ENCODE measurements at places on chromosomes 13 and 19.
A peak's percentile ranks its signal among the peaks of the same experiment; 100 is the strongest.

- no peaks in the 10 kb centered on the region for H3K27me3 ChIP-seq
- no peaks in the 10 kb centered on the region for H3K4me1 ChIP-seq
- no peaks in the 10 kb centered on the region for H3K36me3 ChIP-seq
- DNase-seq: no peak
Measured at GRCh38 chr13:101946401-101946800, 455.4 kb downstream of the FGF14 start.

- no peak overlapping the region for H3K27ac ChIP-seq
- no peaks in the 10 kb centered on the region for H3K4me1 ChIP-seq
- DNase-seq: no peak
- H3K27me3 ChIP-seq: no peaks in the 10 kb centered on the region
- no peak overlapping the region for H3K4me3 ChIP-seq
Measured at GRCh38 chr13:79997244-79997643, 343.7 kb downstream of the SPRY2 start.

- peaks cover 49% of the 10 kb centered on the region for H3K4me1 ChIP-seq
- peak overlapping the region; percentile 23 for H3K27ac ChIP-seq
- peaks cover 10% of the 10 kb centered on the region for H3K36me3 ChIP-seq
- DNase-seq: no peak
Measured at GRCh38 chr19:10751109-10751953, 33.5 kb downstream of the DNM2 start.

- no peak overlapping the region for H3K27ac ChIP-seq
- peaks cover 3% of the 10 kb centered on the region for H3K4me1 ChIP-seq
- DNase-seq: peak; percentile 10
- H3K4me3 ChIP-seq: no peak overlapping the region
- no peaks in the 10 kb centered on the region for H3K27me3 ChIP-seq
Measured at GRCh38 chr13:45206340-45206739, 5.5 kb upstream of the KCTD4 start.

DNA sequence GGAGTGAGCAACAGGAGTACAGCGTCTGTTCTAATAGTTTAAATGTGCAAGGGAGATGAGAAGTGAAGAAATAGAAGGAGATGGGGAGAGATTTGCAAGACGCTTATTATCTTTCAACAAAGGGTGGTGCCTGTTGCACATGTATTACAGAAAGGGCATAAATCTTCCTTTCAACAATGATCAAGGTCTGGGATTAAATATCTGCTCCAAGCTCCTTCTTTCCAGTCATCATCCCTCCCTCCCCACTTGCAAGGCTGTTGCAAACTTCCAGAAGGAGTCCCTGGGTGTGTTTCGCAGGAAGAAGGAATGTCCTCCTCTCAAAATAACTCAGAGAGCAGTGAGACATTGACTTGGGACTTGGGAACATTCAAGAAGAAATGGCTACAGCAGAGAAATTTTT is 63.5 kb upstream of the MYCBP2 start:
- no peak overlapping the region for H3K4me3 ChIP-seq
- peaks cover 12% of the 10 kb centered on the region for H3K27me3 ChIP-seq
- H3K4me1 ChIP-seq: peaks cover 24% of the 10 kb centered on the region
- no peak for DNase-seq

- H3K27me3 ChIP-seq: no peaks in the 10 kb centered on the region
- DNase-seq: no peak
- no peak overlapping the region for H3K4me3 ChIP-seq
- H3K27ac ChIP-seq: no peak overlapping the region
- no peaks in the 10 kb centered on the region for H3K36me3 ChIP-seq
Measured at GRCh38 chr13:98370806-98371515, 193.9 kb upstream of the RNF113B start.

Measured in T-helper 2 cell treated with Interferon-gamma antibody and Interleukin-4, amounts not matched to agents 5 μg/mL and 100 μg/mL, for 36 hours (primary cell).